ENCODE measurements at places on chromosomes 4 and X. TPM values are rescaled to one million over a fixed set of nuclear protein-coding genes. Genes with fewer than 3 reads are reported as not detected.

Gene RAB40A
- total RNA-seq = 0.12 TPM

Gene SYP
- 7.2 TPM for total RNA-seq

Gene HSD17B13
- total RNA-seq = not detected

Gene MAGEA3
- total RNA-seq = not detected

Gene MEPE
- total RNA-seq = not detected

Gene SLC9B1
- 1.8 TPM for total RNA-seq

Gene RTL9
- total RNA-seq = 0.14 TPM

Gene ETDB
- not detected for total RNA-seq

Gene GAGE13
- not detected for total RNA-seq

Gene RTL5
- total RNA-seq = 0.33 TPM

DNA sequence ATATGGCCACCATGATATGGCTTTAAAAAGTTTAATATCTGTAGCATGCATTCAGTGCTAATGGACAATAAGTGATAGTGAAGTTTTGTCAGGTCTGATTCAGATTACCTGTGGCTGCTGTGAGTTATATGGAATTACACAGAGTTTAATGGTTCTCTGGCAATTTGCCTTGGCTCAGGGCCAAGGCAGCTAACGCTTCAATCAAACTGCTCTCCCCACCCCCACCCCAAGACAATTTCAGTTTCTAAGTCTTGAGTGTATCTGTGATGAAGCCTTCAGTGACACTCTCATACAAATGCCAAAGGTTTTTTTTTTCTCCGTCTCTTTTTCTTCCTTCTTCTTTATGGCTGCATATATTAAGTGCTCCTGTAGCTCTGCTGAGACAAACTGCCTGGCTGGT, 106.6 kb downstream of the SHROOM4 start:
- H3K4me1 ChIP-seq = no peaks in the 10 kb centered on the region
- H3K36me3 ChIP-seq = no peaks in the 10 kb centered on the region
- no peak overlapping the region for H3K4me3 ChIP-seq
- no peak overlapping the region for H3K27ac ChIP-seq

DNA sequence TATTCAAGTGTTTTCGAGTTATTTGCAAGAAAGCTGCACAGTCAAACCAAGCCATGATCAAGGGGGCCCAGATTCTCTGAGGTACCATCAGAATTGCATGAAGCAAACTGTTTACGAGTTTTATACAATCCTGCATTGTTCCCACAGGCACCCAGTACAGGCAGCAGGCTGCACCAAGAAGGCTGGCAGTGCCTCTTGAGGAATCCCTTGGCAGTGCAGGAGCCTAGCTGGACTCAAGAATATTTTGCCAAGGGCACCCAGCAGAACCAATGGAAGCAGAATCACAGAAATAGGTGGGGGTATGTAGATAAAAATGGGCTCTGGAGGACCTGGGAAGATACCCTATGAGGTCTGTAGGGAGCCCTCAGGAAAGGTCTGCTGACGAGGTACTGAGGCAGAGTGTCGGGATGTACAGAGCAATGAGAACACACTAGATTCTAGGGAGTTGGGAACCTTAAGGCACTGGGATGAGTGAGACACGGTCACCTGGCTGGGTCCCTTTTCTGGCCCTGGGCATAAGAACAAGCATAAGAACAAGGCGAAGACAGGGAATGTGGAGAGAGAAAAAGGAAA, 2.5 kb upstream of the PLP1 start:
- peaks cover 10% of the 10 kb centered on the region for H3K27me3 ChIP-seq
- no peak overlapping the region for H3K27ac ChIP-seq
- H3K4me3 ChIP-seq = no peak overlapping the region

- H3K4me3 ChIP-seq = no peak overlapping the region
- H3K27ac ChIP-seq = no peak overlapping the region
Measured at GRCh38 chr4:42927946-42928345, 35.4 kb downstream of the GRXCR1 start.

DNA sequence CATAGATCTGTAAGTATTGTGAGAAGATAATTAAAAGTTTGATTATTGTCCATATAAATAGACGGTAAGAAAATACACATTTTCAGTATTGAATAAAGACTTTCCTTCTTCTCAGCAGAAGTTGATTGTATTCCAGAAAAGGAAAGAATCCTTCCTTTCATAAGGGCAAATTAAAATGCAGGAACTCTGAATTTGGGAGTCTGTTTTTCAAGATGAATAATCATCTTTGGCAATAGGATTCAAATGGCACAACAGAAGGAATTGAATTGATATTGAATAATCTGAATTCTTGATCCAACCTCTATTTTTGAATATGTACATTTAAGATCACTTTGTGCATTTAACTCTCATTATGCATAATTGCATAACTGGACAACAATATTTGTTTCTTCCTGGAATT, 149.3 kb downstream of the DMD start:
- no peaks in the 10 kb centered on the region for H3K36me3 ChIP-seq
- H3K4me3 ChIP-seq = no peak overlapping the region
- no peaks in the 10 kb centered on the region for H3K4me1 ChIP-seq
- no peaks in the 10 kb centered on the region for H3K27me3 ChIP-seq
- DNase-seq = no peak

- DNase-seq = peak; percentile 31
- no peaks in the 10 kb centered on the region for H3K36me3 ChIP-seq
- H3K4me3 ChIP-seq = no peak within 1 kb of the TSS
- H3K27me3 ChIP-seq = peaks cover 3% of the 10 kb centered on the region
Measured at GRCh38 chr4:137531986-137532868, at the start of gene PCDH18. Gene PCDH18, minus strand, starts transcription at chr4:137532494. Its CDS starts 406 bp downstream, at chr4:137532088.

DNA sequence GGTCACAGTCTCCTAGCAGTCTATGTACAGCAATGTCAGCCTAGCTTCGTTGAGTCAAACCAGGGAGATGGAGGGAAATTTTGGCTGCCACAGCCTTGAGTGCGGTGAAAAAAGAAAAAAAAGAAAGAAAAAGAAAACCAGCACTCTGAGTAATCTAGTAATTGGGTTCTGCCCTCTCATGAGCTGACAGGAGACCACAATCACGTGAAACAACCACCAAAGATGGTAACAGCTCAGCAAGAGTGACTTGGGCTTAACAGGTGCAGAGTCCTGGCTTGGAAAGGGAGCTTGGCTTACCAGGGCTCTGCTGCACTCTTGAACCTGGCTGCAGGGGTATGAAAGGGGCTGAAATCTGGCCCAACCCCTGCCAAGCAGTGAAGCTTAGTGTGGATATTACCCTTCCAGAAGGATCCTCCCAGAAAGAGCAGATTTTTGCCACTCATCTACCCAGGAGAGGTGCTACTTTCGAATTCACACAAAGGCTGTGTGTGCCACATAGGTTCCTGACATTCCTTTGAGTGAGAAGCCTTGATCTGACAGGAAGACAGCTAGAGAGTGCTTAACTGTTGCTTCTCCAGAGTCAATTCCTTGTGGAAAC, 350.3 kb downstream of the PTTG2 start:
- DNase-seq = peak; percentile 84
- peak overlapping the region; percentile 78 for H3K27ac ChIP-seq
- H3K36me3 ChIP-seq = no peaks in the 10 kb centered on the region
- peak overlapping the region; percentile 14 for H3K4me3 ChIP-seq
- peaks cover 64% of the 10 kb centered on the region for H3K4me1 ChIP-seq

DNA sequence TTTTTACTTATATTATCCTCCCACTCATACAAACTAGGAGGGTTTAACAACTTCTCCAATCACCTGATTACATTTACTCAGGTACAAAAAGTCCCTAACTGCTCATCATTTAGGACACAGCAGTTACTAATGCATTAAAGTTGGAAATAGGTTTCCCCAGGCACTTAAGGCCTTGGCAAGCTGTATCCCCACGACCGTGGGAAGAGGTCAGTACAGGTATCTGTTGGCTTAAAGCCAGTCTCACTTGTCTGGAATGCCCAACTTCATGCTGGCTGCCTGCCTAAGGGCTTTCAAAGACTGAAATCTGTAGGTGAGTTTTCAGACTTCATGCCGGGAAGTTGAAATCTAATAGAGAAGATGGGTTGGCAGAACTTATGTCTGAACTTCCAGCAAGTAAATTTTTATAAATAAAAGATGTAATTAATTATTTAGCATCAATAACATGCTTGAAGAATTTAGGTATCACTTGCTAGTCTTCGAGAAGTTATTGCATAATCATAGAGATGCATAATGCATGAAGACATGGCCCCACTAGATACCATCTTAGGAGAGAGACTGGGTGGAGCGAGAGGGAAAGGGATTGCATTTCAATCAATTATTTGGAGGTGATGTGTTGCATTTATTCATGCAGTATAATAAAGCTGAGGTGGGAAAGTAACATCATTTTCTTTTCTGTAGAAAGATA, 54.2 kb downstream of the SCD5 start:
- H3K36me3 ChIP-seq = no peaks in the 10 kb centered on the region
- no peak for DNase-seq
- H3K4me1 ChIP-seq = no peaks in the 10 kb centered on the region
- no peak overlapping the region for H3K4me3 ChIP-seq
- peaks cover 2% of the 10 kb centered on the region for H3K27me3 ChIP-seq

DNA sequence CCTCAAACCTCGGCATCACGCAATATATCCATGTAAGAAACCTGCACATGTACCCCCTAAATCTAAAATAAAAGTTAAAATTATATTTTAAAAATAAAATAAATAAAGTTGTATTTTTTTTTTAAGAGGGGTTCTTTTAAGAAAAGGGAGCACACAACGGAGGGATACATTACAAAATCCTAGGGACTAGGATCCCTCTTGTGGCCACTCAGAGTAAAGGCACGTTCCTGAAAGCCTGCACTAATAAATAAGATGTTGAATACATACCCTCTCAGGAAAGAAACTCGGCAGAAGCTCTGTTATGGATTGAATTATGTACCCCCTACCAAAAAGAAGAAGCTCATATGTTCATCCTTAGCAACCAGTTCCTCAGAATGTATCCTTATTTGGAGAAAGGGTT, 50.9 kb upstream of the PRDX4 start:
- DNase-seq = no peak
- no peaks in the 10 kb centered on the region for H3K36me3 ChIP-seq
- no peaks in the 10 kb centered on the region for H3K4me1 ChIP-seq
- no peak overlapping the region for H3K4me3 ChIP-seq
- H3K27ac ChIP-seq = no peak overlapping the region

- H3K27ac ChIP-seq = no peak within 1 kb of the TSS
- DNase-seq = no peak
- H3K27me3 ChIP-seq = no peaks in the 10 kb centered on the region
Measured at GRCh38 chr4:115113506-115114106, at the start of gene NDST4. Gene NDST4, minus strand, starts transcription at chr4:115113620. Its CDS starts 36,584 bp downstream, at chr4:115077036.

DNA sequence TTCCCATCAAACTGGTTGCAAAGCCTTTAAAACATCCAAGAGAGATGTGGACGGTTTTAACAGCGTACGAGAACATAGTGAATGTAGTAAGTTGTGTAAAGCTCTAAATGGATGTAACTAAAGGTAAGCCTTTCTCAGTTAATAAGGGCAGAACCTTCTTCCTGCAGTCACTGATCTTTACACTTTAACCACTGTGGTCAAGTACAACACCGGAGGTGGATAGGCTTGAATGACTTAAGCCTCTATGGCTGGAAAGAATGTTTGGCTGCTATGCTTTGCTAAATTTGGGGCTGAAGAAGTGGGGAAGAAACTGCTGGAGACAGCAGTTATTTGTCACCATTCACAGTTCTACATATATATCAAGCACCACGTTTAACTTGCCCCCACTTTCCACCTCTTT, 285.1 kb upstream of the FMR1 start:
- no peak for DNase-seq
- H3K36me3 ChIP-seq = no peaks in the 10 kb centered on the region
- H3K27me3 ChIP-seq = no peaks in the 10 kb centered on the region
- no peak overlapping the region for H3K27ac ChIP-seq

GRCh38 chr4:168293386-168293975, 25.1 kb downstream of the DDX60 start:
- no peaks in the 10 kb centered on the region for H3K27me3 ChIP-seq
- H3K36me3 ChIP-seq = peaks cover 22% of the 10 kb centered on the region
- DNase-seq = no peak
- no peak overlapping the region for H3K4me3 ChIP-seq

DNA sequence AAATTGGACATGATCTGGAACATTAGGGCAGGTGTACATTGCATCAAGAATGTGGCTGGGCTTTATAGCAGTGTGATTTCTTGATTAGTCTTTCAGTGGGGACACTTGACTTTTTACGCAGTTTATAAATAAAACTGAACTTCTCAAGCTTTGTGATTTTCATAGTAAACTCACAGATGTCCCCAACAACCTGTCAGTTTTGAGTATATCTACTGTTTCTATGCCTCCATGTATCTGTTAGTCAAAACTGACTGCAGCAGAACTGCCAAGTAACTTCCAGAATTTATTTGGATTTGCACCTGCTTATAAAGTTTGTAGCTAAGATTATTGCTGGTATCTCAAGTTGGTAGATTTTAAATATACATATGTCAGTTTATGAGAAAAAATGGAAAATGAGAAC, 20.0 kb downstream of the PTTG2 start:
- no peak overlapping the region for H3K4me3 ChIP-seq
- H3K27ac ChIP-seq = no peak overlapping the region
- DNase-seq = no peak
- H3K36me3 ChIP-seq = no peaks in the 10 kb centered on the region

DNA sequence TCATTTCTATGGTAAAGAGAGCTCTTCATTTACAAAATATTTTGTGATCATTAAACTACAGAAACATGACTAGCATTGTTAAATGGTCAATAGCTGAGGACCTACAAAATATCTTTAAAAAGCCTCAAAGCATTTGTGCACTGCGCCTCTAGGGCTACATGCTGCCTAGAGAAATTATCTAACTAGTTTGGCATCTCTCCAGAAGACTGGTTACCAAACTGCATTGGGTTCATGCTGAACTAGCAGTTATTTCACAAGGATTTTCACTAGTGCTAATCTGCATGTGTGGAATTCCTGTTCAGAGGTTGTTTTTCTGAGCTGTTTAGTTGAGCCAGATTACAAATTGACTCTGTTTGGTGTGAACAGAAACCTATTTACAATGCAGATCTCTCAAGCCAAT, 58.5 kb upstream of the PITX2 start:
- no peak overlapping the region for H3K27ac ChIP-seq
- no peaks in the 10 kb centered on the region for H3K4me1 ChIP-seq
- no peaks in the 10 kb centered on the region for H3K36me3 ChIP-seq
- H3K4me3 ChIP-seq = no peak overlapping the region
- peaks cover 10% of the 10 kb centered on the region for H3K27me3 ChIP-seq

GRCh38 chr4:833156-833555, 7.2 kb upstream of the CPLX1 start:
- no peaks in the 10 kb centered on the region for H3K36me3 ChIP-seq
- no peak overlapping the region for H3K4me3 ChIP-seq
- H3K27ac ChIP-seq = no peak overlapping the region
- H3K27me3 ChIP-seq = peaks cover 8% of the 10 kb centered on the region
- peak; percentile 53 for DNase-seq

- no peak for DNase-seq
- H3K4me3 ChIP-seq = no peak overlapping the region
- H3K27me3 ChIP-seq = no peaks in the 10 kb centered on the region
- H3K4me1 ChIP-seq = no peaks in the 10 kb centered on the region
- no peaks in the 10 kb centered on the region for H3K36me3 ChIP-seq
- no peak overlapping the region for H3K27ac ChIP-seq
Measured at GRCh38 chrX:127943571-127943970, 108.6 kb downstream of the ACTRT1 start.

GRCh38 chr4:87133183-87133582, 87.2 kb downstream of the KLHL8 start:
- H3K4me3 ChIP-seq = no peak overlapping the region
- peaks cover 48% of the 10 kb centered on the region for H3K36me3 ChIP-seq
- H3K27me3 ChIP-seq = no peaks in the 10 kb centered on the region
